ENCODE measurements at places on chromosomes 4 and X. TPM values are rescaled to one million over a fixed set of nuclear protein-coding genes. Genes with fewer than 3 reads are reported as not detected.

TEX13D gene
- total RNA-seq = not detected

SASH3 gene
- total RNA-seq = 16.1 TPM

DDX53 gene
- total RNA-seq = not detected

ITIH6 gene
- total RNA-seq = not detected

NPY5R gene
- 3.0 TPM for total RNA-seq

LINC00632 gene
- 1,949 TPM for total RNA-seq

HTN3 gene
- not detected for total RNA-seq

ZCCHC13 gene
- not detected for total RNA-seq
